CD4-positive, alpha-beta T cell treated with Interleukin-17A for 4 hours (primary cell): ENCODE measurements at places on chromosomes 2 and 18.

DNA sequence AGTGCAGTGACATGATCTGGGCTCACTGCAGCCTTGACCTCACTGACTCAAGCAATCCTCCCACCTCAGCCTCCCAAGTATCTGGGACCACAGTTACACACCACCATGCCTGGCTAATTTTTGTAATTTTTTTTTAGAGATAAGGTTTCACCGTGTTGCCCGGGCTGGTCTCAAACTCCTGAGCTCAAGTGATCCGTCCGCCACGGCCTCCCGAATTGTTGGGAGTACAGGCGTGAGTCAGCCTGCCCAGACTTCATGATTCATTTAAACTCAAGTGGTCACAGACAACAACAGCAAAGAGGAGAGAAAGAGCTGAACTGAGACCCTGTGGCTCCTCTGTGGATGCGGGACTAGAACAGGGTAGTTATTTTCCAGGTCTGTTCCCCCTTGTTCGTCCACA is 83.0 kb downstream of the TSHZ1 start:
- no peak for DNase-seq

- no peak for DNase-seq
These were observed 1098.9 kb upstream of the CHAC2 start for GRCh38 chr2:52668724-52669123.

DNA sequence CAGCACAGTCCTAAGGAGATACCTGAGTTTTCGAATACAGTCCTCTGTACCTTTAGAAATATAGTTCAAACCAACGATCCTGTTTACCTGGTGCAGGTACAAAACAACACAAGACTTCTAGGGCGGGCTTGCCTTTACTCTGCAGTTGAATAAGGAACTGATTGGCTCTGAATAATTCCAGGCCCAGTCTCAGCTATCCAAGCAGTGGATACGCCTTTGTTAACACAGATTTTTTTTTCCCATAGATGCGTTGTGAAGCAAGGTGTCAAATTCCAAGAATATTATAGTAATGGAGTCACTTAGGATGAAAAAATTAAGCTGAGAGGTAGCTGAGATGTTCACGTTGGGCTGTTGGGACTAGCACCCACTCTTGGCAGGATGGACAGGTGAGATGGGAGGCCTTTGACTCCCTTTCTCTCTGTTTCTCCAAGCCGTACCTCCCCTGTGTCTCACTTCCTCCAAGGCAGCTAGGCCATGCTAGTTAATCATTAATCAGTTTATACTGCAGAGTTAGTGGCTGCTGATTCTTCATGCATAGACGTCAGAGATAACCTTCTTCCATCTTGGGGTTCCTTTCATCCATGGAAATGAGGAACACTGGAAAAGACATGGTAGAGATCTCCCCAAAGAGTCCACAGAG is 380.8 kb upstream of the ACVR2A start:
- no peak for DNase-seq

- no peak for DNase-seq
These were observed 33.1 kb downstream of the HJURP start for GRCh38 chr2:233821196-233821595.

DNA sequence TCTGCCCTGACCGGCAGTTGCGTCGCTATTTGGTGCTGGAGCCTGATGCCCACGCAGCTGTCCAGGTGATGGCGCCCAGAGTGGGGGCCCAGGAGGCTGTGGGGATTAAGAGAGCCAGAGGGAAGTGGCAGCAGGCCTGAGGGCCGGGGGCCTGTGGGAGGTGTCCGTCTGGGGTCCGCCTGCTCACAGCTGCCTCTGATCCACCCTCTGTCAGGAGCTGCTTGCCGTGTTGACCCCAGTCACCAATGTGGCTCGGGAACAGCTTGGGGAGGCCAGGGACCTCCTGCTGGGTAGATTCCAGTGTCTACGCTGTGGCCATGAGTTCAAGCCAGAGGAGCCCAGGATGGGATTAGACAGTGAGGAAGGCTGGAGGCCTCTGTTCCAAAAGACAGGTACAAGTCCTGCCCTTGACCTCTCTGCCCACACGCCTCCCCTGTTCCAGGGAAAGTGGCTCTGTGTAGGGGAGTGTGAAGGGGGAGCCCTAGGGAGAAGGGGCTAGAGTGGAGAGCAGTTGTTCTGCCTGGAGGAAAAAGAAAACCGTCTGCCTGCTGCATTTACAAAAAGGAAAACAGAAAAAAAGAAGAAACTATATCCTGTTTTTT is 11.6 kb downstream of the STK11IP start:
- no peak for DNase-seq
